ENCODE measurements at places on chromosomes 1 and 21. TPM values are rescaled to one million over a fixed set of nuclear protein-coding genes. Genes with fewer than 3 reads are reported as not detected.

HEYL gene
- not detected for total RNA-seq

- no peak for DNase-seq
These were observed 299.5 kb upstream of the FMN2 start for GRCh38 chr1:239792157-239792556.

GRCh38 chr1:151540982-151541377, 871 bp downstream of the TUFT1 start:
- DNase-seq = no peak

CRYBG2 gene
- total RNA-seq = 3.0 TPM

- DNase-seq = peak; percentile 4
These were observed 32.2 kb upstream of the CYP4X1 start for GRCh38 chr1:46991083-46991923.

DNA sequence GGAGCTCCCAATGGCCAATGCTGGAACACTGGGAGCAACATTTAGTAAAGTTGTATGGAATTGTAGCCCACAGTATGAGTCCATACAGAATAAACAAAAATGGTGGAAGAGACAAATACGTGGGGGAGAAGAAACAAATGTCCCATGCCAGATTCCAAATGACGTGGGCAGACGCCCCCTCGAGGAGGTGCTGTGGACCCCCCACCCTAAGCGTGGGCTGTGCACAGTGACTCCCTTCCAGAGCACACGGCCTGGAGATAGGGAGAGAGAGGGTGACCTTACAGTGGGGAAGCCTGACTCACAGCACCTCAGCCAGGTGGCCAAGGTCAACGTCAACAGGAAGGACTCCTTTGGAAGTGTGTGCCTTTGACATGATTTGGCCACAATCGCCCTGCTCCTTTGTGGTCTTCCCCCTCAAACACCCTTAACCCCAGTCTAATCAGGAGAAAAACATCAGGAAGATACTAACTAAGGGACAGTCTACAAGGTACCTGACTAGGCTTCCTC, 13.7 kb upstream of the PDE9A start:
- DNase-seq = no peak

- no peak for DNase-seq
These were observed 262.4 kb downstream of the PTPRC start for GRCh38 chr1:198901266-198901665.

DNA sequence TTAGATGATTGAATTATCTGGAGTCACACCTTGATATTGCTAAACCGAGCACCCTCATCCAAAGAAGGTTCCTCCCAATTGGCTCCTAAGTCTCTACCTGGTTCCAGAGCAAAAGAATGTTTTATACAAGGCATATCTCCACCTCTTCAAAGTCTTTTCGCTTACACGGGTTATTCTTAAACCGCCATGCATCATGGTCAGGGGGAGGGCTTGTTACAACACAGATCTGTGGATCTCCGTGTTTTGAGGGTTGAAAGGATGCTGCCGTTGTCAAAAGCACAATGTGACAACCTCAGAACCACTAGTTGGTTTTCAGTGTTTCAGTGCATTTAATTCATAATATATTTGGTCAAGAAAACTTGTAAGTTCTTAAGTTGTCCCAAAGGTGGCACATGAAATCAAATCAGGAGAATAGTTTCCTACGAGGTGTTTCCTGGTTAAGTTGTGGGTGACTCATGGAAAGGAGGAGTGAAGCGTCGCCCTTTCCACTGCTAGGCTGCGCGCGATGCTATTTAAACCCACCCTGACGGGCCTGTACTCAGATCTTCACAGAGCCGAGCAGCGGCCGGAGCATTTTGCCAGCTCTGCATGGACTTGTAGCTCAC, 1531.6 kb upstream of the TPTE start:
- DNase-seq = no peak

- no peak for DNase-seq
These were observed 14.6 kb downstream of the NFASC start for GRCh38 chr1:204885288-204885711.

CGN gene
- 5.5 TPM for total RNA-seq

- no peak for DNase-seq
These were observed 66.7 kb downstream of the TGFBR3 start for GRCh38 chr1:91819038-91819788.

GRCh38 chr1:16073490-16074119, at the start of gene FAM131C:
FAM131C (minus strand) TSS chr1:16073651; CDS start chr1:16073442, 209 bp downstream.
- DNase-seq = peak; percentile 51

All from OCI-LY7 (cell line).